ENCODE measurements at places on chromosomes 12 and 14. TPM values are rescaled to one million over a fixed set of nuclear protein-coding genes. Genes with fewer than 3 reads are reported as not detected.

DNA sequence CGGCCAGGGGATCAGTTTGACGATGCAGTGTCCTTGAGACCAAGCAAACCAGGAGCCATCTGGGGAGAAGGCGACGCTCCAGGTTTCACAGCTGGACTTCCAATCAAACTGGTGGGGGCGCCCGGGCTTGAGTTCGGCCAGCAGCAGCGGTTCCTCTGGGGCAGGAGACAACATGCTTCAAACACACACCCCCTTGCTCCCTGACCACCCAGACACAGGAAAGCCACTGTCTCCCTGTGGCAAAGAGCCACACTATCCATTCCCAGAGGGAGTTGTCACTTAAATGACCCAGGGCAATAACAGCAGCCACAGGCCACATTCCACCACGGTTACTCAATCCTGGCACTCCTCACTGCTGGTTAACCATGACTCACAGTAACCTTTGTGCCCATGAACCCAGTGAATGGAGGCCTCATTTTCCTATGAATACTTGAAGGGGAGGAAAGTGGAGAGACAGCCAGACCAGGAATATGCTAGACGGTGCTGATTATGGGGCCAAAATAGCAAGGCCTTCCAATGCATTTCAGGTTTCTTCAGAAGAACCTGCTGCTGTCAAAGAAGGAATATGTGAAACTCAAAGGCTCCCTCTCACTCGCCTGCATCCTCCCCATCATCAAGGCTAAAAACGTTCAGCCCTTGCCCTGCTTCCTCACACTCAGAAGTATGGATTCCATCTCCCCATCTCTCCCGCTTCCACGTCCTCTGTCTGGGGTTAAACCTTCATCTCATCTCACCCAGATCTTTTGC, 8.5 kb downstream of the WSB2 start:
- no peak overlapping the region for H3K4me3 ChIP-seq
- peak overlapping the region; percentile 32 for H3K27ac ChIP-seq
- H3K4me1 ChIP-seq: no peaks in the 10 kb centered on the region
- DNase-seq: no peak

DNA sequence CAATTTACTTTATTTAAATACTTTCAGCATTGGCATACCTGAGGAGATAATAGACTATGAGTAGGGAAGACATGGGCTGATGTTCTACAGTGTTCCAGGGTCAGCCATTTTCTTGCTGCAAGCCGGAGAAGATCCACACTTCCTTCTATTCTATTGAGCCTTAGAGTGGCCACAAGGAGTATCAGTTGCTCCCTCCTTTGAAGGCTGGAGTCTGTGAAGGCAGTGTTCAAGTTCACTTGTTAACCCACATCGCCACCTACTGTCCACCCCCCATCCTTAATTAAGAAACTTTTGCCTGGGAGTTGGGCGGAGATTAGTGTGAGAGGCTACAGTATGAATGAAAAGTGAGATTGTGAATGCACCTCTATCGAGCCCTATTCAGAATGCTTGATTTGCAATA, 666.6 kb downstream of the NRXN3 start:
- H3K36me3 ChIP-seq: no peaks in the 10 kb centered on the region
- no peaks in the 10 kb centered on the region for H3K4me1 ChIP-seq
- DNase-seq: no peak
- H3K27me3 ChIP-seq: no peaks in the 10 kb centered on the region

The NDRG2 gene
- 6.8 TPM for polyA plus RNA-seq

The ZC2HC1C gene
- not detected for polyA plus RNA-seq

The SLCO1B1 gene
- not detected for polyA plus RNA-seq
